ENCODE measurements at places on chromosomes 5 and 9. TPM values are rescaled to one million over a fixed set of nuclear protein-coding genes. Genes with fewer than 3 reads are reported as not detected.

LAMC3 gene
- total RNA-seq, result 3.9 TPM

GRCh38 chr9:75612754-75613153, 277.7 kb upstream of the PCSK5 start:
- H3K27me3 ChIP-seq, result no peaks in the 10 kb centered on the region
- no peak overlapping the region for H3K27ac ChIP-seq
- no peak for DNase-seq
- no peaks in the 10 kb centered on the region for H3K36me3 ChIP-seq

GRCh38 chr9:21813575-21814473, 11.4 kb downstream of the MTAP start:
- peaks cover 4% of the 10 kb centered on the region for H3K4me1 ChIP-seq
- H3K27ac ChIP-seq, result no peak overlapping the region
- H3K36me3 ChIP-seq, result no peaks in the 10 kb centered on the region

GRCh38 chr9:36772449-36773403, 200.0 kb downstream of the MELK start:
- DNase-seq, result no peak
- no peaks in the 10 kb centered on the region for H3K27me3 ChIP-seq
- no peaks in the 10 kb centered on the region for H3K36me3 ChIP-seq
- no peak overlapping the region for H3K4me3 ChIP-seq
- H3K27ac ChIP-seq, result no peak overlapping the region

- H3K27me3 ChIP-seq, result no peaks in the 10 kb centered on the region
- H3K27ac ChIP-seq, result no peak overlapping the region
- H3K4me1 ChIP-seq, result no peaks in the 10 kb centered on the region
- no peak for DNase-seq
Measured at GRCh38 chr5:40988746-40989510, 79.6 kb downstream of the C7 start.
